ENCODE measurements at places on chromosomes 7 and 10.
A peak's percentile ranks its signal among the peaks of the same experiment; 100 is the strongest.

GRCh38 chr10:123270221-123270620, 116.0 kb downstream of the BUB3 start:
- no peak for DNase-seq

DNA sequence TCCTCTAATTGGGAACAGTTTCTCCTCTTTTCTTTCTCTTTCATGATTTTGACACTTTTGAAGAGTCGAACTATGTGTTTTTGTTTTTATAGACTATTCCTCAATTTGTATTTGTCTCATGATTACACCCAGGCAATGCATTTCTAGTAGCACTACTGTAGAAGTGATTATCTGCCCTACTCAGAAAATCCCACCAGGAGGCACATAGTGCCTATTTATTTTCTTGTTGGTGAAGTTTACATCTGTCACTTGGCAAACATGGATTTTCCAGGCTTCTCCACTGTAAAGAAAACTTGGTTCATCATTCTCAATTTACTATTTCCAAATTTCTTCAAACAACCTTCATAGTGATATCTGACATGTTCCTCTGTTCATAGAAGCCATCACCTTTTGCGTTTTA, 893.9 kb downstream of the CCSER2 start:
- DNase-seq: no peak

GRCh38 chr7:135320268-135320667, 86.6 kb downstream of the STRA8 start:
- DNase-seq: peak; percentile 69

DNA sequence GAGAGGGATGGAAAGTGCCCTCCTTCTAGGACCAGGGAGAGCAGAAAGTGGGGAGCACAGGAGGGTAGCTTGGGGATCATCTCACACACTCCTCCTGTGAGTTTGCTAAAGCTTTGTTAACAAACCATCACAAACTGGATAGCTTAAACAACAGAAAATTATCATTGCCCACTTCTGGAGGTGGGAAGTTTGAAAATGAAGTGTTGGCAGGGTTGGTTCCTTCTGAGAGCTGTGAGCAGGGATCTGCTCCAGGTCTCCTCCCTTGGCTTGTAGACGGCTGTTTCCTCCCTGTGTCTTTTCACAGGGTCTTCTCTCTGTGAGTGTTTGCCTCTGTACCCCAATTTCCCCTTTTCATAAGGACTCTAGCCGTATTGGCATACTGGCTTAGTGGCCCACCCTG, 32.0 kb upstream of the CXCL12 start:
- DNase-seq: no peak

- no peak for DNase-seq
These were observed 22.5 kb downstream of the CEP41 start for GRCh38 chr7:130418306-130418705.

DNA sequence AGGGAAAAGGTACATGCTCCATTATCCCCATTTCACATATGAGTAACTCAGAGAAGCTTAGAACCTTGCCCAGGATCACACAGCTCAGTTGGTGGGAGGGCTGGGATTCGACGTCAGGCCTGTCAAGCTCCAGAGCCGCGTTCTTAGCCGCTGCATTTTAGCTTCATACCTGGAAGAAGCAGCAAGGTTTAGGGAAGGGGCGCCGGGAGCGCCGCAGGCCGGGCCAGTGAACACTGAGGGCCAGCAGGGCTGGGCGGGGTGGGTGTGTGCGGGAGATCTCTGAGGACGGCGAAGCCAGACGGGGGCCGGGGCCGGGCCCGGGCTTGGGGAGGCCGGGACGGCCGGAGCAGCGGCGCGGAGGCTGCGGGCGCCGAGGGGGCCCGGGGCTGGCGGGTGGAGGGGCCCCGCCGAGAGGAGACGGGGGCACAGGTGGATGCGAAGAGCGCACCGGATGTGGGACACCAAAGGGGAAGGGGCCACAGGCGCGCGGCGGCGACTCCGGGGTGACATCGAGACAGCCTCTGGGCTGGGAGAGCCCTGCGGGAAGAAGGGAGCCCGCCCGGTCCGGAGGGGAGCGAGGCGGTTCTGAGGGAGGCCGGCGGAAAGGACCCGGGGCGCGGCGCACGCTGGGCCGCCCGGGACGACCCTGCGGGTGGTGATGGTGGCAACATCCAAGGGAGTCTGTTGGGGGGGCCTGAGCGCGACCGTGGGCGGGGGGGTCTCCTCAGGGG, 498 bp downstream of the NDST2 start:
- DNase-seq: peak; percentile 20

GRCh38 chr10:79321951-79322350, 25.3 kb upstream of the PPIF start:
- no peak for DNase-seq

DNA sequence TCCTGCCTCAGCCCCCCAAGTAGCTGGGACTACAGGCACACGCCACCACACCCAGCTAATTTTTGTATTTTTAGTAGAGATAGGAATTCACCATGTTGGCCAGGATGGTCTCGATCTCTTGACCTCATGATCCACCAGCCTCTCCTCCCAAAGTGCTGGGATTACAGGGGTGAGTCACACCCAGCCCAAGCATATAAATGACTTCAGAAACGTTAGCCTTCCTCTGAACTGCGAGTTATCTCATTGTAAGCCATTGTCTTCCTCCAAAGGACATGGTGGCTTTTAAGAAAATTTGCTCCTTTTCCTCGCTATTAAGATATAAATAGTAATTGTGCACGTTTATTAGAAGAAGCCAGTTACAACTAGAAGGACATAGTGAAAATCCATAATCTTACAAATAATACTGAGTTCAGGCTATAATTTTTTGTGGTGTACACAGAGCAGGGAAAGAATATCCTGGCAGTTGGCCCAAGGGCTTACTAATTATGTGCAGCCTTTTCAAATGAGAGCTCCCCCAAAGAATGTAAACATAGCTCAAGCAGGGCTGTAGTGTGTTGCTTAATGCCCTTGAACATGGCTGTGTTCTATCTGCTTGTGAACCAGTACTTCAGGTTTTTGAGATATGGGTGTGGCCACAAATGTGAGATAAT, 495.8 kb downstream of the PARD3 start:
- DNase-seq: no peak

DNA sequence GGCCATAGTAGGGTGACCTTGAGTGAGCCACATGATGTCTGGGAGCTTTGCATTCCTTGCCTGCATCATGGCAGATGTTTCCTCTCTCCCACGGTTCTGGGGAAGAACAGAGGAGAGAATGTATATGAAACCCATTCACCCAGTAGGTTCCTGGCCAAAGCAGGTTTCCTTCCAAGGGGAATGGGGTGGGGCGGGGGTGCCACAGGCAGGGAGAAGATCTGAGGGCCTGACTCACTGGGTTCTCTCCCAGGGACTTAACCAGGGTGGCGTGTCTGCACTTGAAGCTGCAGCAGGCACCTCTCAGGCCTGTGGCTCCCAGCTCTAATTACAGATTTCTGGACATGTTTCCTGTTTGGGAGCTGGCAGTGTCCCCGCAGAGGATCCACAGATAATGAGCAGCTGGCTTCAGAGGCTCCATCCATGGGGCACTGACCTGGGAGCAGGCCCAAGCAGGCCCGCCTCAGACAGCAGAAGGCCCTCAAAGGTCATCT, 50.2 kb upstream of the ZMIZ1 start:
- no peak for DNase-seq

- DNase-seq: no peak
These were observed 125.1 kb downstream of the CDK14 start for GRCh38 chr7:90720984-90721760.

DNA sequence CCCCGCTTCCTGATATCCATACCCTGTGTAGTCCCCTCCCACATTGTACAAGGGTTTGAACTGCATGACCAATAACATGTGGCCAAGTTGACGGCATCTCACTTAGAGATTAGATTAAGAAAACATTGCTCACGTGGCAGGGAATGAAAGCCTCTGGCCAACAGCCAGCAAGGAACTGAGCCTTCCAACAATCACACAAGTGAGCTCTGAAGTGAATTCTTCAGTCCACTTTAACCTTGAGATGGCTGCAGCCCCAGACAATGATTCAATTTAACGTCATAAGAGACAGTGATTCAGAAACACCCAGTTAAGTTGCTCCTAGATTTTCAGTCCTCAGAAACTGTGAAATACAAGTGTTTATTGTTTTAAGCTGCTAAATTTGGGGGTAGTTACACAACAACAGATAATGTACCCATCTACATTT, 165.9 kb upstream of the PLXNA4 start:
- no peak for DNase-seq

GRCh38 chr10:84270708-84271107, 25.9 kb downstream of the RGR start:
- no peak for DNase-seq

DNA sequence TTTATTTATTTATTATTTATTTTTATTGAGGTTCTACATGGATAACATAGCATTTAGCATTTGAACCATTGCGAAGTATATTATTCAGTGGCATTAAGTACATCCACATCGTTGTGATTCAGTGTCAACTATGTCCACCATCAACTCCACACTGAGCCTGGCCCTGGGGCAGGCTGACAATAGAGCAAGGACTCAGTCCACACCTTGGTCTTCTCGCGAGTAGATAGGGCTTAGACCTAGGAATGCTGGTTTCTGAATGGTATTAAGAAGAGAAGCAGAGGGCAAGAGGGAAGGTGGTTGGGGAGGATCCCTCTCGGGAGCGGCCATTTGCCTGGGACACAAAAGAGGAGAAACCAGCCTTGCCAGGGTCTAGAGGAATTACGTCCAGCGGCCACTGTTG, 599.2 kb upstream of the MGMT start:
- DNase-seq: no peak

DNA sequence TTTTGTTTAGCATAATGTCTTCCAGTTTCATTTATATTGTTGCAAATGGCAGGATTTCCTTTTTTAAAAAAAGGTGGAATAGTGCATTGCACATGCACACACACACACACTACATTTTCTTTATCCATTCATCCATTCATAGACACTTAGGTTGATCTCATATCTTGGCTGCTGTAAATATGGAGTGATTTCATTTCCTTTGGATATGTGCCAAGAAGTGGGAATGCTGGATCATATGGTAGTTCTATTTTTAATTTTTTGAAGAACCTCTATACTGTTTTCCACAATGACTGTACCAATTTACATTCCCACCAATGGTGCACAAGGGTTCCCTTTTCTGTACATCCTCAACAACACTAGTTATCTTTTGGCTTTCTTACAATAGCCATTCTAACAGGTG, 68.9 kb downstream of the EBLN1 start:
- peak; percentile 17 for DNase-seq

- DNase-seq: peak; percentile 26
These were observed 54.7 kb upstream of the STEAP4 start for GRCh38 chr7:88361357-88361756.

- no peak for DNase-seq
These were observed 185.7 kb upstream of the FZD8 start for GRCh38 chr10:35827783-35828182.

DNA sequence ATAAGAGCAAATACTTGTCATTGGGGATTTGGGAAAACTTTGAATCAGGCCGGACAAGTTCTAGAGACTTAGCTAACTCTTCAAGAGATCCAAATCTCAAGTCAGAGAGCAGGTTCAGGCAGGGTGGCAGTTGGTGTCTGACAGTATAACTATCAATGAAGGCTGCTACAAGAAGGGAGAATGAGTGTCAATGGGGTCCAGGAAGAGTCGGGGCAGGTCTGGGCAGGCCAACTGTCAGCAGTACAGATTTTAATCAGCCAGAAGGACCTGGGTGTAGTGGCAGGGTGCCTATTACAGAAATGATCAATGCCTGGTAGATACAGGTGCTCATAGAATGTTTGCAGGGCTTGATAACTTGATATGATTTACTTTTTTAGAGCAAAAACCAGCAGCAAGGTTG, 751.1 kb downstream of the GRM8 start:
- DNase-seq: no peak
